Forelimb muscle (tissue), 1 donor: ENCODE measurements at places on chromosomes 4 and X.
A peak's percentile ranks its signal among the peaks of the same experiment; 100 is the strongest.

GRCh38 chrX:68659385-68659784 lies 11.9 kb downstream of the STARD8 start:
- no peak for DNase-seq

GRCh38 chrX:642436-643240 lies 12.0 kb downstream of the SHOX start:
- DNase-seq, result no peak

GRCh38 chrX:148784856-148785255 lies 284.4 kb downstream of the AFF2 start:
- no peak for DNase-seq

DNA sequence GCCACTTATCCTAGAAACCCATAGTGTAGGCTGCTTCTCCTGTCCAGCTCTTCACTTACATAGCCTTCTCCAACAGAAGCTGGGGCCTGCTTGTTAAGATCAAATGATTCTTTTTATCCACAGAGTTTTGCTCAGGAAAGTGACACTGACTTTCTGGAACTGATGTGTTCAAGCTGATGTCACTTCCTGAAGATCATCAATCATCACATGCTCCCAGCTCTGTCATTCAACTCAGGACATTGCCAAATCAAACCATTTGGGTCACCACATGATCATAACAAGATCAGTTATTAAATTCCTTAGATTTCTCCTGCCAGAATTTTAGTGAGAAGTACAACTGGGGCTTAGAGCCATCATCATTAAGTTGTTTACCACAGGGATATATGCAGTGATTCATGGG lies 39.4 kb downstream of the GLRA3 start:
- no peak for DNase-seq

DNA sequence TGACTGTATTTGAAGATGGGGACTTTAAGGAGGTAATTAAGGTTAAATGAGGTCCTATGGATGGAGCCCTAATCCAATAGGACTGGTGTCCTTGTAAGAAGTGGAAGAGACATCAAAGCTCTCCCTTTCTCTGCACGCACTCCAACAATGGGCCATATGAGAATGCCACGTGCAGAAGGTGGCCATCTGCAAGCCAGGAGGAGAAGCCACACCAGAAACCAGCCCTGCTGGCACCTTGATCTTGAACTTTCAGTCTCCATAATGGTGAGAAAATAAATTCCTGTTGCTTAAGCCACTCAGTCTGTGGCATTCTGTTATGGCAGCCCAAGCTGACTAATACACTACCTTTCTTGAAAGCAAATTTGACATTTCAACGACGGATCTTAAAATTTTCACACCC lies 73.2 kb downstream of the SMARCA1 start:
- DNase-seq, result no peak

GRCh38 chrX:40531056-40531826 lies 49.5 kb upstream of the ATP6AP2 start:
- DNase-seq, result no peak

GRCh38 chr4:26343038-26343398 lies 22.2 kb downstream of the RBPJ start:
- DNase-seq, result no peak

- no peak for DNase-seq
These were observed 480.5 kb upstream of the FSTL5 start for GRCh38 chr4:162644346-162644745.

- DNase-seq, result no peak
These were observed 244.5 kb upstream of the PITX2 start for GRCh38 chr4:110867251-110867960.

DNA sequence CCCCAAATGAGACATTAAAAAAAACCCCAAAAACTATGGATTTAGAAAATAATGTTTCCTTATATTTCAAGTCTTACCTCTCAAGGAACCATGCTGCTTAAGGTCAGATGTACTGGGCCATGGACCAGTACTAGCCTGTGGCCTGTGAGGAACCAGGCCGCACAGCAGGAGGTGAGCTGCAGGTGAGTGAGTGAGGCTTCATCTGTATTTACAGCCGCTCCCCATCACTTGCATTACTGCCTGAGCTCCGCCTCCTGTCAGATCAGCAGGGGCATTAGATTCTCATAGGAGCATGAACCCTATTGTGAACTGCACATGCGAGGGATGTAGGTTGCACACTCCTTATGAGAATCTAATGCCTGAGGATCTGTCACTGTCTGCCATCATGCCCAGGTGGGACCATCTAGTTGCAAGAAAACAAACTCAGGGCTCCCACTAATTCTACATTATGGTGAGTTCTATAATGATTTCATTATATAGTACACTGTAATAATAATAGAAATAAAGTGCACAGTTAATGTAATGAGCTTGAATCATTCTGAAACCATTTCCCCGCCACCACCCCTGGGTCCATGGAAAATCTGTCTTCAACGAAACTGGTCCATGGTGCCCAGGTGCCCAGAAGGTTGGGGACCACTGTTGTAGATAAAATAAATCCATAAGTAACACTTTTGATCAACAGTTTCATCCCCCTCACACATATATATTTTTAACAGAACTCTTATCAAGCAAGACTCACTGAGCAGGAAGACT lies 105.3 kb upstream of the CBR4 start:
- DNase-seq, result no peak

DNA sequence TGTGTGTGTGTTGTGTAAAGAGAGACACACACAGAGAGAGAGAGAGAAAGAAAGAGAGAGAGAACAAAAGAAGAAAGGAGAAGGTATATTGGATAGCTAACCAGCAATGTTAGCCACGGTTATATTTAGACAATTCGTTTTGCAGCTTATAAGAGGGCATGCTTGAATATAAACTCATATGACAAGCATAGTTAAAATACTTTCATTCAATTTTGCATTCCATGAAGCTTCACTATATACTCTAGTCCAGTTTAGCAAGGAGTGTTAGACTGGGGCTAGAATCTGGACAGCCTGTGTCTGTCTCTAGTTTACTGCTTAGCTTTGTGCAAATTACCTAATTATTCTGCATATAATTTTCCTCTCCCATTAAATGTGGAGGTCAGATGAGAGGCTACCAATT lies 525.9 kb upstream of the ZFP42 start:
- DNase-seq, result no peak

DNA sequence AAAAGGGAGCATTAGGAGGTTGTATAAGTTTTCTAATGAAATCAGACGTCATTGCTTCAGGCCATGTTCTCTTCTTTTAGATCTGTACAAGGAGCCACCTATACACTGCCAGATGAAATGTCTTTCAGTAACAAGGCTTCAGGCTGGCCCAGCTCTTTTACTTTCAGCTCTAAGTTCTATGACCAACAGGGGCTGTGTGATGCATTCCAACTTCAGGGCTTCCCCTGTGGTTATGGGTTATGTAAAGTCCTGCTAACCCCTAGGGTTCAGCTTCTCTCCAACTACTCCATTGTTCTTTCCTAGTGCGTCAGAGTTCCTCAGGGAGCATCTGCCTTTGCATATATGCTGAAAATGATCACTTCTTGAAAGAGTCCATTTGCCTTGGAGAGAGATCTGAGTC lies 79.4 kb upstream of the TTC29 start:
- no peak for DNase-seq

GRCh38 chr4:111449657-111450056 lies 695.6 kb upstream of the FAM241A start:
- DNase-seq, result no peak

DNA sequence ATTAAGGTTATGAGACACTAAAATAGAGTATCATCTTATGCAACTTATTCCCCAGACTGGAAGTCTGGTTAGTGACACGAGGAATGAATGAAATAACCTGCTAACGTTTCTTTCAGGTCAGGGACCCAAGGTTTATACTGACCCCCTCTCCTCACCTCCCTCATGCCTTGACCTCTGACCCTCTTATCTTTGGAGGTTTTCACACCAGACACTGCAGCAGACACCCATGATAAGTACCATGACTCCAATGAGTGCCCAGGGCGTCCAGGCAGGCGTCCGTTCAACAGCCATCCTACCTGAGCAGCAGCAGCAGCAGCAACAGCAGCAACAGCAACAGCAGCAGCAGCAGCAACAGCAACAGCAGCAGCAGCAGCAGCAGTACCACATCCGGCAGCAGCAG lies 4.2 kb upstream of the NLGN3 start:
- DNase-seq, result no peak

GRCh38 chrX:48522291-48522690 lies 683 bp downstream of the EBP start:
- no peak for DNase-seq

GRCh38 chrX:115018040-115018647 lies 728 bp upstream of the IL13RA2 start:
- DNase-seq, result no peak

DNA sequence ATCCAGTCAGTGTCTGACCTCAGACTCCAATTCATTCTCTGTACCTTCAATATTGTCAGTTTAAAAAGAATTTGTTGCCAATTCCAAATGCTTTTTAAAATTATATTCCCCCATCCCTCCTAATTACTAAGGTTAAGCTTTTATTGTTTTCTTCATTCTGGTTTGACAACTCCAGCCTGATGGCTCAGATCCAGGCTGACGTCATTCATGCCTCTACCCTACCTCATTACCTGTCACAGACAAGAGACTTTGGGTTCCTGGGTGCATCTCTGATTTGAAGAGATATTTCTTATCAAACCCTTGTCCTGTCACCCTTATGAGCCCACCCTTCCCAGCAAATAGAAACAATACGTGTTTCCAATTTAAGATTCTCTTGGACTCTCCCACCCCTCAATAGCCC lies 300.2 kb upstream of the CLNK start:
- DNase-seq, result no peak

DNA sequence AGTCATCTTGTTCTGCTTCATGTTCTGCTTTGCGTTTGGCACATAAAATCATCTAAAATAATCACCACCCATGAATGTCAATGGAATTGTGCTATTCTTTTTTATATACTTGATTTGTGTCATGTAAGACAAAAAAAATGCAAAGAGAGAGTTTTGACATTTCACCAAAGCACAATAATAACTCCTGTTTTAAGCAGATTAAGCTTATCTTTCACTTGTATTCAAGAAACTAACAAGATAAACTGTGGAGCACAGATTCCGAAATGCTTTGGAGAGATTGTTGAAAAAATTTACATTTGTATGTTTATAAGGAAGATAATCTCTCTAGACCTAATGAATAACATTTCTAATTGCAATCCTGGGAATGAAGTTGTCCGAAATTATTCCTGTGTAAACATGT lies 225.1 kb upstream of the ANXA10 start:
- no peak for DNase-seq

DNA sequence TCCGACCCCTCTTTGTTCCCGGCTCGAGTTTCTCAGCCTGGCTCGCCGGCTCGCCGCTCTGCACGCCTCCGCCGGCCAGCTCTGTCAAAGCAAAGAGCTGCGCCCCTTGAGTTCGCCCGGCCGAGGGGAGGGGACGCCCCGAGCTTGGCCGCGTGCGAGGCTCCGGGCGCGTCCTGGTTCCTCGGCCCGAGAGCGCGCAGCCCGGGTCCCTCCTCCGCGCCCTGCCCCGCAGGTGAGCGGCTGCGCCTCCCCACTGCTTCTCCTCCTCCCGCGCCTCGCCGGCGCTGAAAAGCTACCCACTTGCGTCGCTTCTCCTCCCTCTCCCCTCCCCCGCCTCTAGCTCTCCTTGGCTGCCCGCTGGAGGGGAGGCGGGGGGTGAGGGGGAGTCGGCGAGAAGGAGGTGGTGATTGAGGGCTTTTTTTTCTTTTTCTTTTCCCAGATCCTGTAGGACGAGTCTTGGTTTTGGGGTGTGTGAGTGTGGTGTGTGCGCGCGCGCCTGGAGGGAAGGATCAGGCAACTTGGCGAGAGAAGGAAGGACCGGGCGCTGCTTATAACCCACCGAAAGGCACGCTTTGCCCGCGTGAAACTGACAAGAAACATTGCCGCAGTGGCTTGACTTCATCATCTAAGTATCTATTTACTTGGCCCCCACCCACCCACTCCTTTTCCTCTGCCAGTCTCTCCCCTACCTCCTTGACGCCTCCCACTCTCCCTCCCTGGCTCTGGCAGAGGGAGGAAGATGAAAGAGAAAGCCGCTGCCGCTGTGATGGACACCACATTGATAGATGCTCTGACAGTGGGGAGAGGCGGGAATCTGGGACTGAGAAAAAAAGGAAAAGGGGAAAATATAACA lies at the start of gene LEF1:
TSS of gene LEF1 (minus strand) at position 262 of the 853 bp plus-strand sequence. CDS start 1,165 bp downstream, outside the sequence.
- no peak for DNase-seq

GRCh38 chr4:150439451-150439933 lies 142.5 kb upstream of the MAB21L2 start:
- DNase-seq, result no peak

GRCh38 chrX:101693476-101693875 lies 33.8 kb upstream of the ARMCX2 start:
- DNase-seq, result no peak

- no peak for DNase-seq
These were observed 56.3 kb upstream of the SHOX start for GRCh38 chrX:574251-574650.

DNA sequence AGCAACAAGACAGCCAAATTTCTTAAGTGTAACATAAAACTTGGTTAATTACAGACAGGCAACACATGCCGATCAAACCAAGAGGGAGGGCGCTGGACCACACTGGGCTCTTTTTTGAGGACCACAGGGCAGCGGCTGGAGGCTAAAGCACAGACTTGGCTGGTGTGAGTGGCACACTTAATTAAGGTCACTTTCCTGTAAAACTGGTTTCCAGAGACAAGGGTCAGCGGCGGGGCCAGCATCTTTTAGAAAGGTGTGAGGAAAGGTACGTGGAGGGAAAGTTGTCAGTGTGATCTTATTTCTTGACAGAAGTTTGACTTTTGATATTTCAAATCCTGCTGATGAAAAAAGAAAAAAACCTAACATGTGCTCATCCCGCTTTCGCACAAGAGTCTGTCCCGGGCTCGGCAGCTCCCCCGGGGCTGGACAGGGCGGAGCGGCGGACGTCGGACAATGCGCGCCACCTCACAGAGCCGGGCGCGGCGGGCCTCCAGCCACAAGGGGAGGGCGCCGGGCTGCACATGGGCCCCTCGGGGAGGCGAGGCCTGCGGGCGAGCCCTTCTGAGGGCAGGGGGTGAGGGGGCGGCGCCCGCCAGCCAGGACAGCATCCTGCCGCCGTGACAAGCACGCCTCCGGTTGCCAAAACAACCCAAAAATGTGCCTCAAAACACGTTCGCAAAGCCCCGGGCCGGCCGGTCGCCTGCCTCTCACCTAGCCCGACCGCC lies 660 bp upstream of the HSPA4L start:
- DNase-seq, result no peak

- DNase-seq, result no peak
These were observed at the start of gene TMPRSS11B for GRCh38 chr4:68245594-68245993. TSS of gene TMPRSS11B (minus strand) at chr4:68245694. CDS start at chr4:68245558, 136 bp downstream.

- DNase-seq, result peak; percentile 46
These were observed 759.0 kb upstream of the EPHA5 start for GRCh38 chr4:66429276-66429675.

- DNase-seq, result no peak
These were observed 474.8 kb downstream of the PDGFC start for GRCh38 chr4:156496797-156497196.

DNA sequence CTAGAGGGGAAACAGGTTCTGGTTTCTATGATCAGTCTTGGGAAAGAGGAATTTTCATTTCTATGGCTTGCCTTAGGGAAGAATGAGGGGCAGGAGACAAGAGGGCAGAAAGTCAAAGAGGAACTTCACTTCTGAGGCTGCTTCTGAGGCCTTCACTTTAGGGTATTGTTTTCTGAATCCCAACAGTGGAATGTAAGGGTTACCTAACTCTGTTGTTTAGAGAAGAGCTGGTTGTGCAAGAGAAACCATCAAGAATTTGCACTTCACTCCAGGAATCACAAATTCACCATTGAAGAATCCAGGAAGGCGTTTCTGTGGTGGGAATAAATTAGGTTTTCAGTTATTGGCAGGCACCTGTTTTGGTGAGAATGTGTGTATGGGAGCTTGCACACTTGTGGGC lies 126.7 kb upstream of the AMOT start:
- DNase-seq, result no peak

GRCh38 chrX:95350774-95351488 lies 1333.7 kb upstream of the DIAPH2 start:
- DNase-seq, result no peak
